ENCODE measurements at places on chromosomes 2 and 18.

GRCh38 chr2:237483018-237483731, 3.9 kb upstream of the MLPH start:
- peaks cover 35% of the 10 kb centered on the region for H3K4me1 ChIP-seq
- H3K36me3 ChIP-seq = no peaks in the 10 kb centered on the region
- no peak for DNase-seq
- no peaks in the 10 kb centered on the region for H3K27me3 ChIP-seq

- no peaks in the 10 kb centered on the region for H3K4me1 ChIP-seq
- H3K36me3 ChIP-seq = no peaks in the 10 kb centered on the region
- H3K4me3 ChIP-seq = no peak overlapping the region
- no peak overlapping the region for H3K27ac ChIP-seq
Measured at GRCh38 chr2:77418537-77418936, 103.6 kb downstream of the LRRTM4 start.

DNA sequence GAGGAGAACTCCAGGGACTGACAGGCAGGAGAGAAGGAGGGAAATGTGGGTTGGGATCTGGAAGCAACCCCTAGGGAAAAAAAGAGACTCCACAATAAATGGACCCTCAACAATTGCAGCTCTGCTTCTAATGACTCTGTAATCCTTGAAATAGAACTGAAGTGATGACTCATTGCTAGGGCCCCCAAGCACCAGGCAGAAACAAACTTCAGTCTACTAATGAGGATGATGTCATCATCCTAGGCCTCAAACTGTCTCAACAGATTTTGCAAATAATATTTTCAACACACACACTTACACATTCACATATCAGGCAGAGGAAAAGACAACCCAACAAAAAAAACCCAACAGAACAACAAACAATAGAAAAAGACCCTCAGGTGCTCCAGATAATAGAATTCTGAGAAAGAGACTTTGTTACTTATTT, 143.3 kb downstream of the HDAC4 start:
- H3K4me3 ChIP-seq = no peak overlapping the region
- no peaks in the 10 kb centered on the region for H3K27me3 ChIP-seq
- H3K4me1 ChIP-seq = no peaks in the 10 kb centered on the region
- no peak overlapping the region for H3K27ac ChIP-seq
- DNase-seq = no peak
- no peaks in the 10 kb centered on the region for H3K36me3 ChIP-seq

- H3K27ac ChIP-seq = no peak overlapping the region
- no peaks in the 10 kb centered on the region for H3K4me1 ChIP-seq
- no peak for DNase-seq
- H3K27me3 ChIP-seq = peaks cover 5% of the 10 kb centered on the region
- no peak overlapping the region for H3K4me3 ChIP-seq
Measured at GRCh38 chr18:25915907-25916306, 174.5 kb downstream of the SS18 start.

GRCh38 chr2:109212836-109213563, 84.0 kb downstream of the SH3RF3 start:
- H3K36me3 ChIP-seq = no peaks in the 10 kb centered on the region
- no peak for DNase-seq
- no peaks in the 10 kb centered on the region for H3K27me3 ChIP-seq

DNA sequence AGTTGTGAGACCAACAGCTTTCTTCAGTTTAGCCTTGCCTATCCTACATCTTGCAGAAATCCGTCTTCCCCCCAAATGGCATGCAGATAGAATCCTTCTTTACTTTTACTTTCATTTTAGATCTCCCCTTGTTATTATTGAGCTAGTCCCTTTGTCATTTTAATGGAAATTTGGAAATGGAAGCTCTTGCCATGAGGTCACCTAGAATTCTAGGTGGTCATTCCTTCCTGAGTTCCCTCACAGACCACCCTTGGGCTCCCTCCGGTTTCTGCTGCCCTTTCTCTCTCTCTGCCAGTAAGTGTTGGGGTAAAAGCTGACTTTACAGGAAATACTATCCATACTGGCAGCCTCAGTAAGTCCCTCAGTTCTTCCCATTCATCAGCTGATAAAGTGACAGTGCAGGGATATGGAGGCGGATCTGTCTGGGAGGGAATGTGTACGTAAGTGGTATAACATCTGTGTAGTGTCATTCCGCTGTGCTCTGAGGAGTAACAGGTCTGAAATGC, 30.2 kb downstream of the ARHGAP25 start:
- H3K27ac ChIP-seq = peak overlapping the region; percentile 27
- no peaks in the 10 kb centered on the region for H3K36me3 ChIP-seq
- peaks cover 8% of the 10 kb centered on the region for H3K4me1 ChIP-seq
- H3K4me3 ChIP-seq = no peak overlapping the region
- no peak for DNase-seq
- no peaks in the 10 kb centered on the region for H3K27me3 ChIP-seq

GRCh38 chr2:168160897-168161296, 86.5 kb downstream of the STK39 start:
- H3K4me1 ChIP-seq = no peaks in the 10 kb centered on the region
- H3K4me3 ChIP-seq = no peak overlapping the region
- DNase-seq = no peak
- no peaks in the 10 kb centered on the region for H3K27me3 ChIP-seq
- no peaks in the 10 kb centered on the region for H3K36me3 ChIP-seq
- H3K27ac ChIP-seq = no peak overlapping the region

DNA sequence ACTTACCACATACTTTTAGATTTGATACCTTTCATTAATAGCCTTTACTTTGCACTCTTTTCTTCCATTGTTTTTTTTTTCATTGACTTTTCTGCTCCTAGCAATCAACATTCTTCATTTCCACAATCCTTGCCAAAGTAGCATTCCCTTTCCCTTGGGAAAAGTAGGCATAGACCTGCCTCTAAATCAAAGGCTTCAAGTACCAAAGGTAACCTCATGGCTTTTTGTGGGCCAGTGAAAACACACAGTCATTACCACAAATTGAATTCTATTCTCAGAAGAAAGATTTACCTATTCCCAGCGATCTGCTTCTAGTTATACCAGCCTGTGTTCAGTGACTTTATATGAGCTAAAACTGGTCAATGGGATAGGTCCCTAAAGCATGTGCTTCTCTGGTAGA, 109.2 kb downstream of the SOCS6 start:
- H3K4me3 ChIP-seq = no peak overlapping the region
- H3K36me3 ChIP-seq = no peaks in the 10 kb centered on the region
- no peaks in the 10 kb centered on the region for H3K27me3 ChIP-seq

DNA sequence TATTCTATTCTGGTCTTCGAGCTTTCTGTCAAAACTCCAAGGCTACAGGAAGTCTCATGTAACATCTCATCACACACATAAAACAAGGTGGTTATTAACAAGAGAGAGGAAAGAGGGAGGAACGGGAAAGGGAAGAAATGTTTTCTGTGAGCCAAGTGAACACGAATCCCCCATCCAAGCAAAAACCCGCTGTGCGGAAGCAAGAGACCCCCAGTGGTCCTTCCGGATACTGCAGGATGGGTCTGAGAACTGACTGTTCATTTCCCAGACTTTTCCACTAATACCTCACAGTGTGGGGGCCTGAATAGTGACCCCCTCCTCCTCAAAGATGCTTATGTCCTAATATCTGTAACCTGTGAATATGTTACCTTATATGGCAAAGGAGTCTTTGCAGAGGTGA, 19.0 kb upstream of the DIPK1C start:
- no peak overlapping the region for H3K4me3 ChIP-seq
- H3K4me1 ChIP-seq = peaks cover 9% of the 10 kb centered on the region
- H3K27ac ChIP-seq = no peak overlapping the region
- H3K36me3 ChIP-seq = no peaks in the 10 kb centered on the region
- no peak for DNase-seq

DNA sequence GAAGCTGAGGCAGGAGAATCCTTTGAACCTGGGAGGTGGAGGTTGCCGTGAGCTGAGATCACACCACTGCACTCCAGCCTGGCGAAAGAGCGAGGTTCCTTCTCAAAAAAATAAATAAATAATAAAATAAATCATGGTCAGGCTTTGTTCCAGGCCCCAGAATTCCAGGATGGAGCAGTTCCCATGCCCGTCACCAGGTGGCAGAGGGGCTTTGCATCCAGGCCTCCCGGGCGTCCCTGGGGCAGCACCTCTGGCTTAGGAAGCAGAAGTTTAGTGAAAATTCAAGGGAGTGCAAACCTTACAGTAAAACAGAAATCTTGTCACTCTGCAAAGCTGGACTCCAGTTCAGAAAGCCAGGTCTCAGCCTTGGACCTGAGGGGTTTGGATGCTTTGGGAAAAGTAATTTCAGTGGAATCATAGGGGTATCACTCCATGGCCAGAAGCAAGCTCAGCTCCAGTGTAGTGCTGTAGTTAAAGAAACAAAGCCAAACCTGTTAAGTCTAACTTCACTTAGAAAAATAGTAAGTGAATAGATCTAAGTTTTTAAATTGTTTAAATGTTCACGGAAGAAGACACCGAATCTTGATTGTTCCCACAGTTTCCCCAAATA, 512.7 kb downstream of the CMPK2 start:
- peak; percentile 50 for DNase-seq
- H3K4me1 ChIP-seq = no peaks in the 10 kb centered on the region
- no peaks in the 10 kb centered on the region for H3K36me3 ChIP-seq
- no peak overlapping the region for H3K27ac ChIP-seq
- H3K4me3 ChIP-seq = no peak overlapping the region
- peaks cover 9% of the 10 kb centered on the region for H3K27me3 ChIP-seq

DNA sequence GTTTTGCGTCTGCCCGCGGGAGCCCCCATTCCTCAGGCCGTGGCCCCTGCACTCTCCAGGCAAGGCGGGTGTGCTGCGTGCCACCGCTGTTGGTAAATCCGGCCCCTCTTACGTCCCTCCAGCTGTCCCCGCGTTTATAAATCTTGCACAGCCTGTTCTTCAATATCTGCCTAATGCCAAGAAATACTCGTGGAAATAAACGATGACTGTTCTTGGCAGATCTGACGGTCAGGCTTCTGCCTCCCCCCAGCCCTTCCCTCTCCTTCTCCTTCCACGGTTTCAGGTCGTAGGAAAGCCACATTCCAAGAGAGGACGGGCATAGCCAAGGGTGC, 20.5 kb downstream of the ODC1 start:
- H3K27me3 ChIP-seq = no peaks in the 10 kb centered on the region
- H3K27ac ChIP-seq = no peak overlapping the region
- no peak overlapping the region for H3K4me3 ChIP-seq
- peaks cover 11% of the 10 kb centered on the region for H3K36me3 ChIP-seq
- no peaks in the 10 kb centered on the region for H3K4me1 ChIP-seq
- DNase-seq = no peak
